Epithelial cell of umbilical artery (primary cell): ENCODE measurements at places on chromosomes 5 and 9. TPM values are rescaled to one million over a fixed set of nuclear protein-coding genes. Genes with fewer than 3 reads are reported as not detected.

NKD2 gene
- not detected in 2 replicates for total RNA-seq

PDLIM4 gene
- total RNA-seq: 57.0 and 66.9 TPM in 2 replicates

FAM200C gene
- 2.6 and 6.5 TPM in 2 replicates for total RNA-seq

FOXD4L3 gene
- total RNA-seq: not detected in 2 replicates

CDX1 gene
- total RNA-seq: not detected in 2 replicates

OLFML2A gene
- 0.30 and 0.32 TPM in 2 replicates for total RNA-seq

FST gene
- 45.5 and 47.7 TPM in 2 replicates for total RNA-seq

ADGRD2 gene
- not detected in 2 replicates for total RNA-seq
